Activated CD8-positive, alpha-beta memory T cell treated with anti-CD3 and anti-CD28 coated beads for 48 hours (primary cell): ENCODE measurements at places on chromosomes 1 and 21.

DNA sequence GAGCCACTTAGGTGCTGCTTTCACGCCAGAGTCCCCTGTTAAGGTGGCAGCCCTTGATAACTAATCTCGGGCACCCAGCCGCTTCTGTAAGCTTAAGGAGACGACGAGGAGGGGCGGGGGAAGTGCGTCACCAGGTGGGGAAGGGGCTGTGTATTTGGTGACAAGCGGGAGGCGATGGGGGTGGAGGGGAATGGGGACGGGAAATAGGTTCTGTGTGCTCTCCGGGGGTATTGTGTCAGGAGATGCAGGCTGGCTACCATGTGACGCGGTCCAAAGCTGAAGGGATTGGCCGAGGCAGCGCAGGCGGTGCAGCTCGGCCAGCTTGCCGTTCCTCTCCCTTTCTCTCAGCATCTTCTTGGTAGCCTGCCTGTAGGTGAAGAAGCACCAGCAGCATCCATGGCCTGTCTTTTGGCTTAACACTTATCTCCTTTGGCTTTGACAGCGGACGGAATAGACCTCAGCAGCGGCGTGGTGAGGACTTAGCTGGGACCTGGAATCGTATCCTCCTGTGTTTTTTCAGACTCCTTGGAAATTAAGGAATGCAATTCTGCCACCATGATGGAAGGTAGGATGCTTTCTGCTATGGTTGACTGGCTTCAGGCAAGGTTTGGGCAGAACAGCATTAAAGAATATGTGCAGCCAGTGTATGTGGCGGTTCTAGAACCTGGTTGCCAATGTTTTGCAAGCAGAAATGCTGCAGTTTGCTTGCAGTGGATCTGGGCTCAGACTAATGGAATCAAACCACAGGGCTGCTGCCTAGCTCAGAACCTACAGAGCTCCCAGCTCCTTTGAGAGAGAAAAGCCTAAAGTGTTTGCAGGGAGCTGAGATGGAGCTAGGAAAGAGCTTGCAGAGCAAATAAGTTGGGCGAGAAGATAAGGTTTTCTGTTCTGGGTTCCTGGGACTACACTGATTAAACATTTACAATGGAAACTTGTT is at the start of gene SGIP1:
Gene SGIP1 (plus strand): TSS at position 350 of the 937 bp plus-strand sequence. CDS start 206 bp downstream, at position 556.
- no peak for DNase-seq

GRCh38 chr1:109622895-109623294 is 3.3 kb downstream of the AMPD2 start:
- no peak for DNase-seq

- DNase-seq: no peak
Measured at GRCh38 chr1:116361648-116362047, 11.4 kb upstream of the ATP1A1 start.

- no peak for DNase-seq
Measured at GRCh38 chr1:109765896-109766615, 2.3 kb upstream of the EPS8L3 start.

GRCh38 chr1:159040206-159040605 is 30.5 kb downstream of the IFI16 start:
- DNase-seq: no peak

- no peak for DNase-seq
Measured at GRCh38 chr1:247459507-247459906, 1.6 kb upstream of the OR2B11 start.

- DNase-seq: no peak
Measured at GRCh38 chr1:54273092-54273794, 73.3 kb downstream of the MRPL37 start.

DNA sequence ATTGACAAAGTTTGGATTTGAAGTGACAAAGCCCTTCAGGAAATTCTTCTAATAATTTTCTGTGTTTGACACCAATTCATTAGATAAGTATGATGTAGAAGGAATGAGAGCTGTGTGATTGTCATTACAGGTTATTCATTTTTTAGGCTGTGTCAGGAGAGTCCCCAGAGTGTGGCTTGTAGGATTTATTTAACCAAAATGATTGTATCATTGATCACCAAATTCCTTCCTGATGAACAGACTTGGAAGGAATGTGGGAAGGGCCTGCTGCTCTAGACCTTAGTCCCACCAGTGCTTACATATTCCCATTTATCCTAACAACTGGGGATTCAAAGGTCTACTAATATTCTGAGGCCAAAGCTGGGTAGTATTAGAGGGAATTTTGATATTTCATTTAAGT is 383.3 kb upstream of the KAZN start:
- no peak for DNase-seq

DNA sequence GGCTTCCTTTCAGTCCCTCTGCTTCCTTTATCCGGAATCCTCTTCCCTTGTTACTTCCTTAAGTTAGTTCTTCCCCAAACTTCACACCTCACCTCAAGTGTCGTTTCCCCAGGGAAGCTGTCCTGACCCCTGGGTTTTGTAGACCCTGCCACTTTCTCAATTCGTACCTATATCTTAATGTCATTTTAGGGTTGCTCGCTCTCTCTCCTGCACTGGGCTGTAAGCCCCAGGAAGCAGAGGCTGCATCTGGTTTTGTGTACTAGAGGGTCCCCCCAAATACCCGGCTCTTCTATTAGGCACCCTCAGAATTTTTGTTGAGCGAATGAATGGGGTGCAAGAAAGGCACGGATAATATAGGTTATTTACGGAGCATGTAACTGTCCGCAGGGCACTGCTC is 603 bp upstream of the OPRD1 start:
- no peak for DNase-seq

DNA sequence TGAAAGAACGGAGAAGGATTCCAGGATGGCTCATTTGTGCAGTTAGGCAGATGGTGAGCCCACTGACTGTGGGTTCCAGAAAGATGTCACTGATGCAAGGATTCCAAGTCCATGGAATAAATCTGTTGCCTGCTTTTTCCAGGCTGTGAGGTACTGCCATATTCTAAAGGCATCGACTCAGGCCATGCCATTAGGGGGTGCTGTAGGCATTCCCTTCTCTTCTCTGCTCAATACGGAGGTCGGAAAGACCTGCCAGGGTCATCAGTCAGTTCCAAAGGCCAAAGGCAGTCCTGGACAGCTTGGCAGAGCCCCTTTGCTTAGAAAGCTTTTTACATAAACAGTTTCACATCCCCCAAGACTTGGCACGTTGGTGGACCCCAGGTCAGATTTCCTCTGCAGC is 31.7 kb upstream of the TMEM125 start:
- DNase-seq: no peak

- no peak for DNase-seq
Measured at GRCh38 chr1:62271948-62272728, 47.1 kb downstream of the KANK4 start.
